Heart right ventricle (tissue), 16 donors: ENCODE measurements at places on chromosomes 2 and 18. TPM values are rescaled to one million over a fixed set of nuclear protein-coding genes. Genes with fewer than 3 reads are reported as not detected.

DNA sequence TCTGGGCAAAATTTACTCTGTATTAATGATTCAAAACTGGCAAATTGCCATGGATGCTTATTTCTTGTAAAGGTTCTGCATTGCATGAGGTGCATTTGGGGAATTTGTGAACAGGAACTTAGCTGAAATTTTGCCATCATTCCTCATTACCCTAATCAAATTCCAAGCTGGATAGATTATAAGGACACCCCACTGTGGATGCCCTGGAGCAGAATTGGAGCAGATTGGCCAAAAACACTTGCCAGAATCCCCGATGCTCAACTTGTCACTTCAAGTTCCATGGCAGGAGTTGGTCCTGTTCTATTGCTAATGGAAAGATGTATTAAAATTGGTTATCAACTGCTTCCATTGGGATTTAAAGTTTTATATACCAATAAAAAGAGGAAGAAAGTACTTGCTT, 237.9 kb downstream of the CCDC102B start:
- no peak for DNase-seq
- H3K4me1 ChIP-seq = no peaks in the 10 kb centered on the region
- H3K27me3 ChIP-seq = no peaks in the 10 kb centered on the region
- no peak overlapping the region for H3K4me3 ChIP-seq
- H3K27ac ChIP-seq = no peak overlapping the region
- no peaks in the 10 kb centered on the region for H3K36me3 ChIP-seq

DNA sequence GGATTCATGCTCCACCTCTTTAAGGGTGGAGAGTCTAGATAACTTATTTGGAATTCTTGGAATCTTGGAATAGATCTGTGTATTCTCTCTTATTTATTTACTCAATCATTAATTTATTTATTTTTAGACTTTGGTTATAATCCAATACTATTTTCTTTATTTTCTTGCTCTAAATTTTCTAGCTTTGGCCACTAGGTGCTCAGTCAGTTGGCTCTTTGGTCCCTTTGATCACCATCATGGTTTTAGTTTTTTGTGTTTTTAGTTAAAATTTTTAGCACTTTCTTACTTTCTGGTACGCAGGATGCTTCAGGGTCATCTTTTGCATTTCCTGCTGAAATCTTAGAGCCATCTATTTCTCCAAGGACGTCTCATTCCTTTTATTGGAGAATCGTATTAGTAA, 5.2 kb upstream of the PLEK start:
- H3K27ac ChIP-seq = no peak overlapping the region
- no peak overlapping the region for H3K4me3 ChIP-seq
- H3K36me3 ChIP-seq = no peaks in the 10 kb centered on the region
- no peaks in the 10 kb centered on the region for H3K4me1 ChIP-seq

DNA sequence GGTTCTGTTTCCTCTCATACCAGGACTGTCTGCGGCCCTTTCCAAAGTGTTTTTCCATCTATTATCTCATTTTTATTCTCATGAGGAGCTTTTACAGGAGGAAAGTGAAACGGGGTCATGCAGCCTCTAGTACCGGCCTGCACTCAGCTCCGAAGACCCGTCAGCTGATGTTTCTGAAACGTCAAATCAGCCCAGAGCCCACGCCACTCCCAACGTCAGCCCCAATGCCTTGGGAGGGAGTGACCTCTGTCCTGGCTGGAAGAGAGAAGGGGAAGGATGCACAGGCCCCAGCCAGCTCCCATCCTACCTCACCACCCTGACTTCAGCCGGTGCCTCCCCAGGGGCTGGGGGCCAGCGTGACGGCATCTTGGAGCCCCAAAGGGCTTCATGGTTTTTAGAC, 58.5 kb downstream of the ADCY3 start:
- H3K27ac ChIP-seq = peak overlapping the region; percentile 70
- H3K4me1 ChIP-seq = no peaks in the 10 kb centered on the region
- no peak overlapping the region for H3K4me3 ChIP-seq

The CYP26B1 gene
- total RNA-seq = 4.2 TPM

DNA sequence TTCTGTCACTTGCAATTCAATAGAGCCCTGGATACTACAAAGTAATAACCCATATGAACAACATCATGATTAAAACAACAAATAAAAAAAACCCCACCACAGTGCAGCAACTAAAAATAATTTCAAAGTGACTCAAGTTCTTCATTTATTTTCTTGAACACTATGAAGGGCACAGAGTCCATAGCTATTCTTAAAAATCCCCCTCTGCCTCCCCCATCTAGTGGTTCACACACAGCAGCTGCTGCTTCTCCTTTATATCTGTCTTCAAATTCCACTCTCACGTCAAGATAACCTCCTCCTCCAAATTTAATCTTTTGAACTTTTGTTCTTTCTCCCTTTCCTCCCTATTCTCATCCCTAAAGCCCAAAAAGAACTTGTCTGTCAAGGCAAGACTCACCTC, 591.3 kb downstream of the ZEB2 start:
- H3K27me3 ChIP-seq = no peaks in the 10 kb centered on the region
- H3K4me1 ChIP-seq = no peaks in the 10 kb centered on the region
- H3K36me3 ChIP-seq = no peaks in the 10 kb centered on the region
- H3K4me3 ChIP-seq = no peak overlapping the region
- no peak overlapping the region for H3K27ac ChIP-seq
- DNase-seq = no peak

DNA sequence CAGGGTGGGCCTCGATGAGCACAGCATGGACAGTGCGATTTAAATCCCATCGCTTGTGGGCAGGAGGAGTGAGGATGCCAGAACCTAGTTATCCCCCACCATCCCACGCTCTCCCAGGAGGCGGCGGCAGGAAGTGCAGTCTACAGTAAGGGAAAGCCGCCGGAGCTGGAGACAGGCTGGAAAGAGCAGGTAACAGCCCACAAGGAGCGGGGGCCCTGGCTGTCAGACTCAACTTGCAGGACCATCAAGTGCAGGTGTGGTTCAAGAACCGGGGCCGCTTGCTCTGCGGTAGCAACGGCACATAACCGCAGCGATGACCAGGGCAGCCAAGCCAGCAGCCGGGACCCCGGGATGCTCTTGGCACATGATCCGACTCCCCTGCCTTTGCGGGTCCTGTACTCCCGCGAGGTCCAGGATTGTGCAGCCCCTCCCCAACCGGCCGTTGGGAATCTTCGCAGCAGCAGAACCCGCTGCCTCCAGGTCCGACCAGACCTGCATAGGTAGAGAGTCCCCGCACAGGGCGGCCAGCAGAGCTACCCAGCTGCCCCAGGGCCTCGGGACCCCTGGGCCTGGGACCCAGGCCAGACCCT, 82.1 kb downstream of the BIN1 start:
- H3K36me3 ChIP-seq = no peaks in the 10 kb centered on the region
- no peak overlapping the region for H3K27ac ChIP-seq
- DNase-seq = no peak
- H3K27me3 ChIP-seq = peaks cover 46% of the 10 kb centered on the region
- peaks cover 15% of the 10 kb centered on the region for H3K4me1 ChIP-seq
- no peak overlapping the region for H3K4me3 ChIP-seq

The CFAP65 gene
- total RNA-seq = not detected

DNA sequence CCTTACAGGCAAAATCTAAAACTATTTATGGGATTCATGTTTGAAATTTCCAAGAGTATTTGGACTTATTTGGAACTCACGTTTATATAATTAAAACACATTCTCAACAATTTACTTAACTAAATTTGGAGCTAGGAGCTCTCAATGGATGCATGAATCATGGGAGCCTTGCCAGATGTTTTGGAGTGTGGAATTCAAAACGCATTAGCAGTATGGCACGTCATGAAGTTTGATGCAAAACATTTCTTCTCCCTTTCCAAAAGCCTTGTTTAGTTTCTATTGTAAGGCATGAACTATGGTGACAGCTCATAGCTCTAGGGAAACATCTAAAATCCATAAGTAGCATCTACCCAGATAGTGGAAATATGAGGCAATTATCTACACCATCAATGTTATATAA, 701.6 kb downstream of the SATB2 start:
- DNase-seq = no peak
- H3K27ac ChIP-seq = no peak overlapping the region

The MYL12A gene
- total RNA-seq = 7,165 TPM

GRCh38 chr2:207328944-207329386, 163.2 kb upstream of the KLF7 start:
- H3K27ac ChIP-seq = no peak overlapping the region
- peaks cover 49% of the 10 kb centered on the region for H3K4me1 ChIP-seq
- H3K4me3 ChIP-seq = no peak overlapping the region
- DNase-seq = no peak
- H3K36me3 ChIP-seq = no peaks in the 10 kb centered on the region

DNA sequence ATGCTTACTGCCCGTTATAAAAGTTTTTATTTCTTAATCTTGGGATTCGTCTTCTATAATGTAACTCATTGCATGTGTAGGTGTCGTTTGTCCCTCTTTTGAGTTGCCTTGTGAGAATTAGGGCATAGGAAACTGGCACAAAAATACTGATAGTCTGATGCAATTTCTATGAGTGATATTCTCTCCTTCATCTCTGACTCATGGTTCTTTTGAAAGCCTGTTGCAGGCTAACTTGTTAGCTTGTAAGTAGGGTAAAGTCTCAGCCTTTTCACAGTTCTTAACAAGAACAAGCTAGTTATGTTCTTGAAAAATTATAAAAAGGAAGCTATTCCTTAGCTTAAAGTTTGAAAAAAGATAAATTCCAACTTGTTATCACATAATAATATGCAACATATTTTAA, 1085.4 kb upstream of the NRXN1 start:
- DNase-seq = no peak
- H3K4me3 ChIP-seq = no peak overlapping the region
- H3K4me1 ChIP-seq = no peaks in the 10 kb centered on the region
- H3K27me3 ChIP-seq = no peaks in the 10 kb centered on the region
- no peaks in the 10 kb centered on the region for H3K36me3 ChIP-seq

The FEV gene
- total RNA-seq = not detected

- no peak overlapping the region for H3K27ac ChIP-seq
- peak; percentile 84 for DNase-seq
- peaks cover 29% of the 10 kb centered on the region for H3K4me1 ChIP-seq
- H3K4me3 ChIP-seq = peak overlapping the region; percentile 64
- no peaks in the 10 kb centered on the region for H3K36me3 ChIP-seq
Measured at GRCh38 chr2:73175663-73176204, 26.6 kb upstream of the NOTO start.

The ATP6V1C2 gene
- total RNA-seq = 0.57 TPM

The SLC25A52 gene
- total RNA-seq = not detected

- no peaks in the 10 kb centered on the region for H3K36me3 ChIP-seq
- no peak for DNase-seq
- H3K27me3 ChIP-seq = peaks cover 51% of the 10 kb centered on the region
- no peak overlapping the region for H3K4me3 ChIP-seq
Measured at GRCh38 chr2:167298017-167298416, 409.7 kb downstream of the XIRP2 start.

DNA sequence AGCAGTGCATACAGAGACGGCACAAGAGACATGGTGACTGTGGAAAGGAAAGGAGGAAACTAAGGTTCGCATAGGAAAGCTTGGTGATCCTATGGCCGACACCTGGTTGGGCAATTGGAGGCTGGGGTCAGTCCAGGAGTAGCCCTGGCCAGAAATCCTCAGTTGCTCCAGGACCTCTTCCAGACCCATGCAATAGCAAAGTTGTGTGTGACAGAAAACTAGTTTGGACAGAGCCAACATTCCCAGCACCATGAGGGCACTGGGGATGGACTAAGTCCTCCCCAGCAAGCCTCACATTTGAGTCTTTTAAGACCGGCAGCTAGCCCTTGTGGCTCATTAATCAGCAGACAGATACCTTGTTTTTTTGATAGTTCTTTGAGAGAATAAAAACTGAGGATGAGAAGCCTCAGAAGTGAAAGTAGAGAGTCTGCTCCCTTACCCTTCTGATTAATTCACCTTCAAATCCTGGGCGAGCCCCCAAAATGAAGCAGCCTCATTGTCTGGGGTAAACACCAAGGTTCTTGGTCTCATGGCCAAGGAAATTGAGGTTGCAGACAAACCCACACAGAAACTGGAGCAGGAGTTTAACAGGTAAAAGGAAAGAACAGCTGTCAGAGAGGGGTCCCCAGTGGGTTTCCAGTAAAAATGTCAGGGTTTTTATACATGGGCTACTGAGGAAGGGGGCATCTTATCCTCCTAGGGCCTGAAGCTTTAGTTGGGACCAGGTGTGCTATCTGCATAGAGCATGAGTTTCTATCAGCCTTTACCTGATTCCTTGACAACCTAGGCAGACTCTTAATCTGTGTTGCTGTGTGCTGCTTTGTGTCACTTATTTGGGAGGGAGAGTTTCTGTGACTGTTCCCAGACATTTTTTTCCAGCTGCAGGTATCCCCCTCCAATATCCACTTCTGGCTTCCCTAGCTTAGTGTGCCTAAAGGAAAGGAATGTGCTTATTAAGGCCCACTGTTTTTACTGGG, 39.1 kb downstream of the STK17B start:
- H3K27me3 ChIP-seq = no peaks in the 10 kb centered on the region
- H3K36me3 ChIP-seq = peaks cover 5% of the 10 kb centered on the region
- H3K4me3 ChIP-seq = no peak overlapping the region
- DNase-seq = no peak

The EMILIN2 gene
- 35.3 TPM for total RNA-seq
